ENCODE measurements at places on chromosomes 11 and 22.

GRCh38 chr11:64898076-64898445, 18.9 kb downstream of the ATG2A start:
- DNase-seq, result no peak

GRCh38 chr11:12126344-12127019, 16.1 kb downstream of the MICAL2 start:
- DNase-seq, result peak; percentile 77

DNA sequence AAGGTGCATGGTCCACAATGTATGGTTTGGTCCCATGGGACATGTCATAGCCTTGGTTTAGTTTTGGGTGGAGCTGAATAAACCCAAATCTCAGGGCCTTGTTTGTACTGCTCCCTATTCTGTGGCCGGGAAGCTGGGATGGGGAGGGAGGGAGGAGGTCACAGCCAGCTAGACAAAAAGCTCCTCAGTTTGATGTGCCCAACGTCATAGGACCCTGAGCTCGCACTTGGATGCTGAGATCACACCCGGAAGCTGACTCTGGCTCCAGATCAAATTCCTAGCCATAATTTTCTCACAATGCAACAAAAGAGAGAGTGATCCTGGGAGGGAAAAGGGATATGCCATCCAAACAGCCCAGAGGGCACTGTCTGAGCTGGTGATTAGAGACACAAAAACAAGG, 1.5 kb downstream of the HSPB2 start:
- no peak for DNase-seq

DNA sequence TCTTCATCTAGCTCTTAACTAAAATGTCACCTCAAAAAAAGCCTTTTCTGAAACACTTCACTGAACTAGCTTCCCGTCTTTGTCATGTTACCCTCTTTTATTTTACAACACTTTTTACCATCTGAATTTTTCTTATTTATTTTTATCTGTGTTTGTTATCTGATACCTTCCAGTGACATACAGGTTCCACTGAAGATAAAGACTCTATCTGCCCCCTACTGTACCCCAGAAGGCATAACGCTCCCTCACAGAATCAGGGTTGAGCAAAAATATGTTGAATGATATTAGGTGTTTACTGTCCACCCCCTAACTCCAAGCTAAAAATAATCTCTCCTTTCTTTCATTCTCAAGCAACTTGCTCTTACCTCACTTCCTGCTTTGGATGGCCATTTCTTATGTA, 654.2 kb downstream of the NELL1 start:
- no peak for DNase-seq

DNA sequence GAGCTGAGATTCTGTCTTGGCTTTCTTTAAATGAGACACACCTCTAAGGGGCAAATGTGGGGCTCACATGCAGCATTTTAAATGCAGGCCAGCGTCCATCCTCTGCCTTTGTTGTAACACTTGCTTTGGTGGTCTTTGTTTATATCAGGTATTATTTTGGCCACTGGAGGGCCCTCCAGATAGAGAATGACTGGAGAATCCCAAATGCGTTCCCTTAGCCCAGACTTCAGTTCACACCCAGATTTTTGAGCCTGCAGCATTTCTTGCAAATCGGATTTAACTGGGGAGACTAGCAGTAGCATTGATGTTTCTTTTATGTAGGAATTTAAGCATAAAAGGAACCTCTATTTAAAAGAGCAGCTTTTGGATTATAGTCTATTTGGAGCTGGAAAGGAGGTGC, 200.2 kb upstream of the SORL1-AS1 start:
- DNase-seq, result no peak

- no peak for DNase-seq
These were observed 4.9 kb downstream of the CRYAB start for GRCh38 chr11:111906680-111907079.

DNA sequence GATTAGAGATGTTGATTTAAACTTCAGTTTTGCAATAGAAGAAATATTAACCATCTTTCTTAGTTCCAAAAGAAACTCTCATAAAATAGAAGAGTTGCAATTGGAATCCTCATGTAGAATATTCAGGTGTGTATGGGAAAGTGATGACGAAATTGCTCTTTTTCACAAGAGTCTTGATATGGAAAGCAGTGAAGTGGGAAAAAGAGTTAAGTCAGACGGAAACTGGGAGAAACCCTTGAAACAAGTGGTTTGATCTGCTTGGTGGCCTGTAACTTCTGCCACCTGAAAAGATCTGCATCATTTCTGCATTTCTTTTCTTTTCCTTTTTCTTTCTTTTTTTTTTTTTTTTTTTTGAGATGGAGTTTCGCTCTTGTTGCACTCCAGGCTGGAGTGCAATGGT, 41.8 kb upstream of the CLMP start:
- no peak for DNase-seq

DNA sequence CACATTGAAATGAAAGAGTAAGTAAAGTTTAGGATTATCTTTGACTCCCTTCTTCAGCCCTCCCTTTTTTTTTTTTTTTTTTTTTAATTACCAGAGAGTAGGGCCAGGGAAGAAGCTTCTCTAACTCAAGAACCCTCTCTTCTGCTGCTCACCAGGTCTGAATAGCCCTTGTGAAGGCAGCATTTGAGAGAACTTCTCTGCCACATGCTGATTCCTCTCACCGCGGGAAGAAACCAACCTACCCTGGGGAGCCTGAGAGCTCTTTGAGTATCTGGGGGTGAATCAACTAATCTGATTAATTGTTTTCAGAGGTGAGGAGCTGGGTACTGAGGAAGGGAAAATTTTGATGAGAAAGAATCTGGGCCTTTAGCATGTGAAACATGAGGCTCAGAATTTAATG, 434.5 kb upstream of the CCDC90B start:
- DNase-seq, result no peak

GRCh38 chr11:1449490-1450243, 36.9 kb downstream of the MOB2 start:
- no peak for DNase-seq

DNA sequence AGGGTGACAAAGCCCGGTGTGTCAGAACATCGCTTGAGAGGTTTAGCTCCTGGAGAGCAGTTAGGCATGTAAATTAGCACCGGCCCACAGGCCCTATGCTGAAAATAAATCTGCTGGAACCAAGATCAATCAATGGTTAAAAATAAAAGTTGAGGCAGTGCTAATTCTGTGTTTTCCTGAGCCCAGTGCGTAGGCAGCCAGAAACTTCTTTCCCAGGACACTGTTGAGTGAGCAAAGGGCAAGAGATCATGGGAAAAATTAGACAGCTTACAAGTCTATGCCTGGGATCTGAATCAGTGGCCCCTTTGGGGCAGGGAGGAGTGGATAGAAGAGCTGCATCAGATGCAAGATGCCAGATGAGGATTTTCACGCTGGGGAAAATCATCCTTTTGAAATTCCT, 539.2 kb downstream of the BUD13 start:
- DNase-seq, result no peak

GRCh38 chr11:94145916-94146315, 17.3 kb downstream of the PANX1 start:
- no peak for DNase-seq

DNA sequence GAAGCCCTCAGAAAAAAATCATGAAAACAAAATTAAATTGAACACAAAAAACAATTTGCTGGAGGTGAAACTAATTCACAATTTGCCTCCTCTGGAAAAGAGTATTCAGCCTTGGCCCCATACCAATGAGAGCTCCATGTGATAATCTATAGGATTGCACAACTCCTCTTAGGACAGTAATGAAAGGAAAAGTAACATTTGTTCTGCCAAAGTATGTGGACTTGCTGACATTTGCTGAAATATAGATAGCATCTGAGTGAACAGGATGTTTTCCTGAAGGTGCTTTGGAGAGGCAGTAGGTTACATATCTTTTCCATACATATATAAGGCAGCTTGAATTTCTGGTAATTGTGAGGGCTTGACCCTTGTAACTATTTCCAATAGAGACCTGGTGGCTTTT, 122.8 kb downstream of the OR4C45 start:
- DNase-seq, result no peak

GRCh38 chr22:43563571-43563970, 151.8 kb downstream of the MPPED1 start:
- DNase-seq, result no peak

GRCh38 chr22:27075891-27076290, 418.5 kb downstream of the MIAT start:
- no peak for DNase-seq

- DNase-seq, result no peak
These were observed 6.5 kb downstream of the FAR1 start for GRCh38 chr11:13674799-13675509.

GRCh38 chr11:61266602-61267001, 25.6 kb downstream of the PGA5 start:
- DNase-seq, result no peak

DNA sequence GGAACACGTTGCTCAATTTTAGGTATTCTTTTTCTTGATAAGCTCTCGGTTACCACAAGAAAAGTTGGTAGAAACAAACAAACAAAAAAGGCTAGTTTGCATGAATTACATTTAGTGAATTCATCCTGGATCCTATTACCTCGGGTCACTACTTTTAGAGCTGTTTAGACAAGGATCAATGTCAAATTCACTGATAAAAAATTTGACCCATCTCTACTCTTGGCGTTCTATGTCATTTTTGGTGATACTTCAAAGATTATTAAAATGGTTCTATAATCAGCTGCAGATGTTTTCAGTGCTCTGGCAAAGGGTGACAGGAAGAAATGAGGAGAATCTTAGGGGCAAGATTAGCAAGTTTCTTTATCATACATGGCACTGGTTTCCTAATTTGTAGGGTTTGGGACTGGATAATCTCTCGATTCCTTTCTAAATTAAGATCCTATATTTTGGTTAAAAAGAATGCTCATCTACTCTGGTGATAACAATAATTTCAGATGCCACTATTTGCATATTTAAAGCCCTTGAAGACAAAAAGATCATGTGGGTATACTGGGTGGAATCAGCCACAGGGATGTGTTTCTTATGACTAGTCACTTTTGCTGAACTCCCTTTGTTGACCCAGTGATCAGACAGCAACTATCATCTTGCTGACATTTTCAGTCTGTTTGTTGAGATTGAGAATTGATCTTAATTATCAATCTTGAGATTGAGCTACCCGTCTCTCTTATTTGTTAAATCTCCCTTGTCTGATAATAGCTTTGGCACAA, 442.9 kb downstream of the AASDHPPT start:
- DNase-seq, result no peak

GRCh38 chr11:11349870-11350337, 3.1 kb downstream of the CSNK2A3 start:
- DNase-seq, result no peak

DNA sequence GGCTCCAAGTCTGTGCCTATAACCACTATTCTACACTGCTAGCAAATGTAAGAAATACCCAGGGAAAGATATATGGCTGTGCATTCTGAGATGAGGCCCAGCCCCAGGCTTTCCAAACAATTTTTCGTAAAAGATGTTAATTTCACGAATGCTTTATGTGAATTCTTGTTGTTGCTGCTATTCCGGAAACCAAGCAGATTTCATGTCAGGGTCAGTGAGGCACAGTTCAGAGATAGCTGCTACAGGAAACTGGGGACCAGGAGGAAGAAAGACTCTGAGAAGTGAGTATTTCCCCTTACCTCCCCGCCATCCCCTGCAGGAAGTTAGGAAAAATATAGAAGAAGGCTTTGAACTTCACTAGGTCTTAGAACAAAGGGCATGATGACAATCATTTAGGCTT, 84.7 kb upstream of the TP53I11 start:
- no peak for DNase-seq

GRCh38 chr22:44719586-44720368, 17.8 kb downstream of the PRR5 start:
- no peak for DNase-seq

DNA sequence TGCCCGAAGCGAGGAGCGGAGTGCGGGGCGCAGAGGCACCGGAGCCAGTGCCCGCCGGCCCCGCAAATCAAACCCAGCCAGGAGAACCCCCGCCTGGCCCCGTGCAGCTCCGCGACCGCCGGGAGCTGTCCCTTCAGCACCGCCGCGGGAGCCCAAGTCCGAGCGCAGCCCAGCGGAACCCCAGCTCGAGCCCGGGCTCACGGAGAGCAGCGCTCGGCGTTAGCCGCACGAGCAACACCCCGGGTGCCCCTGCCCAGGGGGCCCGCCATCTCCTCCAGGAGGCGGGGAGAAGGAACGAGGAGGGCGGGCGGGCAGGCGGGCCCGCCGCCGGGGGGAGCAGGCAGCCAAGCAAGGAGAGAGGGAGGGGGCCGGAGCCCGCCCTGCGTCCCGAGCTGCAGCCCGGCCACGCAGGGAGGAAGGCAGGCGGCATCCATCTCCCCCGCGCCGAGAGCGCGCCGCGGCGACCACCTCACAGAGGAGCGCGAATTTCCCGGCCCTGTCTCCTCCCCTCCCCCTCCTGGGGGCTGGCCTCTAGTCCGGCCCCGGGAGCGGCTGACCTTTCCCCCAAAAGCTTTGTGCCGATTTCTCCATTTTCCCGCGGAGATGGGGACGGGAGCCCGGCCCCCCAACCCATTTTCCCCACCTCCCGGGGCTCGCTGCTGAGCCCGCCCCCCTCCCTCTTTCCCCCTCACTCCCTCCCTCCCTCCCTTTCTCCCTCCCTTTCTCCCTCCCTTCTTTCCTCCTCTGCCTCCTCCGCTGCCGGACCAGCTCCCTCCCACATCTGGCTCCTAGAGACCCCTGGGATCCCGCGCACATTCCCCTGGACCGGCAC, 621 bp downstream of the KCNC1 start:
- DNase-seq, result peak; percentile 84

DNA sequence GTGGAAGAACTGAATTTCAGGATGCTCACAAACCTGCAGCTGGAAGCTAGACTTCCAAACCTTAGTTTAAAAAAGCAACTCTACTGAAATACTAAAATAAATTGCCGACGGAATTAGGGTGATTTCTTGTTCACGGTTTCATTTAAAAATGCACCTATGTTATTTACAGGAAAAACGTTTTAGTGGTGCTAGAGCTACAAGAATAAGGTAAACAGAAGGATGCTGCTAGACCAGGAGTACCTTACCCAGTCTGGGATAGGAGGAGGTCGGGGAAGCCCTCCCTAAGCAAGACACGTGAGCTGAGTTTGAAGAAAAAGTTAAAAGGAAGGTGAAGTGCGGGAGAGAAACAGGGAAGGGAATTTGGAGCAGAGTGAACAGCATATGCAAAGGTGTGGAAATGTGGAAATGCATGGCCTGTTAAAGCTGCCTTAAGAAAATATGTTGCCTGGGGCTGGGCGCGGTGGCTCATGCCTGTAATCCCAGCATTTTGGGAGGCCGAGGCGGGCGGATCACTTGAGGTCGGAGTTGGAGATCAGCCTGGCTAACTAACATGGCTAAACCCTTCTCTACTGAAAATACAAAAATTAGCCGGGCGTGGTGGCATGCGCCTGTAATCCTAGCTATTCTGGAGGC, 1.4 kb upstream of the FTH1 start:
- peak; percentile 45 for DNase-seq

DNA sequence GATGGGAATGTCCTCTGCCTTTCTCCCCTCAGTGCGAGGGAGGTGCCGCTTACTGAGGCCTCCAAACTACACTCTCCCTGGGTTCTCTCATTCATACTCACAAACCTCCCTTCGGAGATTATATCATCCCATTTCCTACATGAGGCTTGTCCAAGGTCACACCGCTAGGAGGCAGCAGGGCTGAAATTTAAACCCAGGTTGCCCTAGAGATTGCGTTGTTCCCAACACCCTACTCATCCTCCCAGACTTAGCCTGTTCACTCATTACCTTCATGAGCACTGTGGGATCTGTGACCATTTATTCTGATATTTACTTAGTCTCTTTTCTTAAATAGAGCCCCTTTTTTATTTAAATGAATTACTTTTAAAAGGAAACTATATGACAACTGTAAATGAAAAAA, 31.1 kb downstream of the SDHAF2 start:
- DNase-seq, result no peak

GRCh38 chr11:114244726-114245394, 51.3 kb upstream of the NNMT start:
- DNase-seq, result no peak

GRCh38 chr22:36243986-36244385, 4.7 kb upstream of the APOL2 start:
- DNase-seq, result no peak

All from upper lobe of right lung (tissue), 1 donor.